Coronary artery (tissue), 2 donors: ENCODE measurements at places on chromosomes 4 and X.

DNA sequence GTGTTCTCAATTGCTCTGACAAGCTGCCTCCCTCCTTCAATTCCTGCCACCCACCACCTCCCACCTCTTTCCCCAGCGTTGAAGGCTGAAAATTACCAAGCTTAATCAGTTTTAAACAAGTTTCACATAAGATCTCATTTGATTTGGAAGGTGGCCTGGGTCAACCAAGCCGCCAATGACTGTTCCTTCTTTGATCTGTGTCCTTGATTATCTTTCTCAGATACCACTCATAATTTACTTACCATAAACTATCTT, 211.4 kb downstream of the SLIT2 start:
- DNase-seq: no peak

DNA sequence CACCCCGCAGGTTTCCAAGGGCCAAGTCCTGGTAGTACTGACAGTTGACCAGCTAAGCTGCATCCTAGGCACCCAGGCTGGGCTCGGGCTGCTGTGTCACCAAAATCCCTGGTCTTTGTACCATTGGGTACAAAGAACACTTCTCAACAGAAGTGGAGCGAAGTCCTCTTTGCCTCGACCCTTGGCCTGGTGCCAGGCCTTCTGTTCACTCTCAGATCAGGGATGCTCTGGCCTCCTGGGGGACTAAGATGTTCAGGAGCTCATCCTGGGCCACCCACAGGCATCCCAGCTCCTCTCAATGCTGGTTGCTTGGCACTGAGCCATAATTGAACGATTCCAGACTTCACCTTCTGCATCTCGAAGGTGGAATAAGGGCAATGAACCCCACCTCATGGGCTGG, 13.8 kb upstream of the SLC2A9 start:
- DNase-seq: no peak

GRCh38 chr4:42150653-42151567, 1.5 kb downstream of the BEND4 start:
- no peak for DNase-seq

DNA sequence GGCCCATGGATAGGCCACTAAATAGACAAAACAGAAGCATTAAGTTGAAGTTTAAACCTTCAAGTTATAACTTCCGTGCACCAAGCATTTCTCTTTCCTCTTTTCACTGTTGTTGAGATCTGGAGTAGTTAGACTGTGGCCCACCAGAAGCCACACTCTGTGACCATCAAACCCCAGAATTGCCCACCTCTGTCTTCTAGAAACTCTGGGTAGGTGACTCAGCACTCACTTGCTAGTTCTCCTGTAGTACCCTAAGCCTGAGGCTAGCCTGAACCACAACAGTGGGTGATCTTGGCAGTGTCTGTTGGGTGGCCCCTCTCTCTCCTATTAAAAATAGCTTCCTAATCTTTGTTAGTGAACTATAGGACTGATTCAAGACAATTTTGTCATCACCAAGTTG, 24.6 kb upstream of the CD40LG start:
- no peak for DNase-seq

GRCh38 chrX:65196758-65197360, 220.6 kb upstream of the ZC4H2 start:
- DNase-seq: no peak

DNA sequence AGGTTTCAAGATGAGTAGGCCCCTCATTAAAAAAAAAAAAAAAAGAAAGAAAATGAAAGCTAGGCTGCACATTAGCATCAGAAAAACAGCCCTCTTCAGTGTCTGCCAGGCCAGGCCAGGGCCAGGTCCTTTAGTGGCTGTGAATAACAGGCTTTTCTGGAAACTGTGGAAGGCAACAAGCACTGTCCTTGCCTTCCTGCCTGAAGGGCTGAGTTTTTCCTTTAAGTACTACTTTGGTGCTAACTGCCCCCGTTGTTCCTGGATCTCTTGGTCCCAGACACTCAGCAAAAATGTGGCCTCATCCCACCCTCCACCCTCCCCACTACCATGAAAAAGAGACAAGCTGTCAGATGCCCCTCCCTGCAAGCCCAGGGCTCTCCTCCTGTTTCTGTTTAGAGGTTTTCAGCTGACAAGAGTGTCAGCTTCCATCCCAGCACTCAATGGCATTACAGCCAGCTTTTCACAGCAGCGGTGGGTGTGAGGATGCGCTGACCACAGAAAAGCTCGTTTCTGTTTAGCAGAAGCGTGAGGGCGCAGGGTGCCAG, 174.2 kb downstream of the NHS start:
- DNase-seq: no peak

DNA sequence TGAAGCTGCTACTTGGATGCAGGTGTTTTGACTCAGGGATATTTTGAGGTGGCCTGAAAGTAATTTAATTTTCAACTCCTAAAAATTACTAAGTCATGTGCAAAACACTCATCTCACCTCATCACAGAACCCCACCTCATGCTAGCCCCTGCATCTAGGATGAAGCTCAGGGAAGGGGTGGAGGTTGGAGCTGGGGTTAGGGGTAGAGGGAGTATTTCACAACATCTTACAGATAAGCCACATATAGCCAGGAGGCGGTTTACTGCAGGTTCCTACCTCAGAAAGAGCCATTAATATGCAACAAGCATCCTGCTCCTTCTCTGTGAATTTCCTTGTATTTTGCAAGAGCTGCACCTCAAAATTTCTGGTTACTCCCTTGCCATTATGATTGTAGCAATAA, 70.5 kb upstream of the TSPAN5 start:
- no peak for DNase-seq

- DNase-seq: no peak
Measured at GRCh38 chr4:11605597-11605996, 176.9 kb upstream of the HS3ST1 start.

GRCh38 chr4:186025408-186025690, 43.6 kb upstream of the TLR3 start:
- no peak for DNase-seq

GRCh38 chr4:3168029-3168428, 80.9 kb upstream of the MSANTD1 start:
- DNase-seq: no peak

DNA sequence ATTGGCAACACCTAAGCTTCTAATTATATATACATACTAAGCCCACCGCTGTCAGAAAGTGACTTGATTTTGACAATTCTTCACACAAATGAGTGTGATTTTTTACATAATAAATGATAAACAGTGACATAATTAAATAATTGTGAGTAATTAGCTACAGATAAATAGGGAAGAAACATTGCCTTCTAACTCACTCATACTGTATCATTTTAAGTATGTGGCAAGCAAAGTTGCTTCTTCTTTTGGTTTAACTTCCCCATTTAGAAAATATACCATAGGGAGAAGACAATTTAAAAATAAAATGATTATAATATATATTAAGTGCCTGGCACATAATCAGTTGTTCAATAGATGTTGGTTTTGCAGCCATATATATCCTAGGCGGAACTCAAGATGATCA, 644.2 kb downstream of the FSTL5 start:
- DNase-seq: no peak

DNA sequence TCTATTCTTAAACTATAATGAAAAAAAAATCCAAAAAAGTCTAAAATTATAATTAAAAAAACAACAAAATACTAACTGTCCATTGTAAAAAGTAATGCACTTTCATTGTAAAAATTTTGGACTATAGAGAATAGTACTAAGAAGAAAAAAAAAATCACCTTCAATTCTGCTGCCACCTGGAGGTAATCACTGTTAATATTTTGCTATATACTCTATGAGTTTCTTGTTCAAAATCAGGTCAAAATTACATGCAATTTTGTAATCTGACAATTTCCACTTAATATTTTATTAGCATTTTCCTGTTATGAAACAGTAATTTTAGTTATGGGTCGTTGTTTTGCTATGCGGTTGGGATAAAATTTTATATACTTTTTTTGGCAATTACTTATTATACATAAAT, 62.0 kb downstream of the HTT start:
- DNase-seq: no peak

GRCh38 chr4:113073451-113074005, 24.1 kb downstream of the ANK2 start:
- DNase-seq: no peak

DNA sequence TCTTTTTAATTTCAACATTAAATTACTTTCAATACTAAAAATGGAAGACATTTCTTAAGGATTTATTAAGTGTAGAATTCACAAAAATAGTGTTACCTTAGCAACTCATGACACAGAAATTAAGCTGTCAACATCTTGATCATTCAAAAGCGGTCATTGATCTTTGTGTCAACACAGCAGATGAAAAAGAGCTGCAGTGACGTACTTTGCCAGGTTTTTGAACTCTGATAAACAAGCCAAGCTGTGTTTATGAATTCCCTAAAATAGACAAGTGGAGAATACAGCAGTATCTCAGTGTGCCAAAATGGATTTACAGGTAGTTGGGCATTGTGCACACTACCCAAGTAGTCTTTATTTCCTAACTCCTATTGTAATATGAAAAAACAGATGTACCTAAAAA, 1141.8 kb upstream of the PCDH7 start:
- no peak for DNase-seq

- no peak for DNase-seq
Measured at GRCh38 chrX:38879631-38880220, 78.5 kb downstream of the MID1IP1 start.

DNA sequence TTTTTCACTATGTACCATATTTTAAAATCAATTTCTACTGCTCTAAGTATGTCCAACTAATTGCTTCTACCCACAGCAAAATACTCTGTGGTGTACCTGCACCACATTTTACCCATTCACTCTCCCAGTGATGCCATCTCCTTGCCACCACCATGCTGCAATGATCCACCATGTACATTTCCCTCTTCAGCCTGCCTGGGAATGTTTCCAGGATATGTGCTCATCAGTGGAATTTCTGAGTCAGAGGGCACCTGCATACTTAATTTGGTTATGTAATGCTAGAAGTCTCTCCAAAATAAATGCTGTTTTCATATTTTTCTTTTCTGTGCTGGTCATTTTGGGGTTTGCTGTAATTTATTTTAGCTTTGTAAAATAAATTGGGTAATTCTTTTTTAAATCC, 33.2 kb upstream of the OCIAD2 start:
- no peak for DNase-seq

DNA sequence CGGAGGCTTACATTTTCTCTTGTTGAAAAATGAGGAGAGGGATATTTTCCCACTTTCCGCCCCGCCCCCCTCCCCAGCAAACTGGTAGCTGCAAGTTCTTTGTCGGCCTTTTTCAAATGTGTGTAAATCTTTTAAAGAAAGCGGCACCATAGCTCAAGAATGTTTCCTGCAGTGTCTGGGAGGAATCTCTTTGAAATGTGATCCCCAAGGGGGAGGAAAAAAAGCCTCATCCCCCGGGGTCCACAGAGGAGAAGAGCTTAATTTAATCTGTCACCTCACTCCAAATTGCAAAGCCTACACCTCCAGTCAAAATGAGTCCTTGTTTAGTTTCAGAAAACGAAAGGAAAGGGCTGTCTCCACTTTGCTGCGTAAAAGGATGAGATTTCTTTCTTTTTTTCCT, 34.8 kb downstream of the ASMT start:
- no peak for DNase-seq

DNA sequence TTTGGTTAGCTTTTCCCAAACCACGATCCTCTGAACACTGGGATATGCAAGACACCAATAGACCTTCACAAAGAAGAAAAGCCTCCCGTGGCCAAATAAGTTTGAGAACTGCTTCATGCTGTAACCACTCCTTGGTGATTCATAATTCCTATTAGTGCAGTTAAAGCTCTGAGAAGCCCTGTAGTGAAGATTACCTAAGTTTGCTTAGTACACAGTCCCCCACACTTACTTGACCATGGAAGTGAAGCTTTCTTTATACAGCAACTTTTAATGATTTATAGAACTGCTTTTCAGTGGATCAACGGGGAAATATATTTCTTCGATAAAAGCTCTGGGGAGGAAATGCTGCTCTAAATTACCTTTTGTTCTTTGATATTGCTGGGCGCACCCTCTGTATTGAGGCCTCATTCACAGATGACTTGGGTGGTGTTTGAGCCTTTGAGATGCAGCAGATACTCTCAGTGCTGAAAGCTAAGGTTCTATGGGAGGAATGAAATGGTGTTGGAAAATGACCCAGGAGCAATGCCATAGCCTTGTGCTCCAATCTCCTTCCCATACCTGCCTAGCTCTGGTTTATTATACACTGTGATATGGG, 67.4 kb downstream of the CBLL2 start:
- DNase-seq: no peak

DNA sequence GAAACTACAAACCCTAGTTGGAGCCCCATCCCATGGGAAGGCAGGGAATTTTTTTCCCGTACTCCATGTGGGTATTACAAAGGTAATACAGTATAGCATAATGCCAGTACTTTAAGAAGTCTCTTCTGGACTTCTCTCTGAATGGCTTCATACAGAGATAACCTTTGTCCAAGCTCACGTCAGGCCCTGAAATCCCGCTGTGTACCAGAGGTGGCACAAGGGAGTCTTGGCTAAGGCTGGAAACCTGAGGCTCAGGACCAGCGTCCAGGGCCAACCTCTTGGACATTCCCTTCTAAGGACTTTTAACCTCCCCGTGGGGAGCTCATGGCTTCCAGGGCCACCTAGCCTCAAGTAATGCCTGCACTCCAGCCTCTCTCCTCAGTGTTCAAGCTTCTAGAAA, 338.9 kb upstream of the FAM241A start:
- DNase-seq: no peak

DNA sequence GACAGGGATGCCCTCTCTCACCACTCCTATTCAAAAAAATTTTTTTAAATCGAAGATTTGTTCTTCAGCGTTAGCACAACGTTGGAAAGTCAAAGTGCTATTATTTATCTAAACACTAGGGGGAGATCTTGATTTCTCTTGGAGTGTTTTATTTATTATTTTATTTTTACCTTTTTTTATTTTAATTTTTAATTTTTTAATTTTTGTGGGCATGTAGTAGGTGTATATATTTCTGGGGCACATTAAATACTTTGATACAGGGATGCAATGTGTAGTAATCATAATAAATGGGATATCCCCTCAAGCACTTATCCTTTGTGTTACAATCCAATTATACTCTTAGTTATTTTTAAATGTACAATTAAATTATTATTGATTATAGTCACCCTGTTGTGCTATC, 37.4 kb upstream of the SLC10A4 start:
- DNase-seq: no peak

DNA sequence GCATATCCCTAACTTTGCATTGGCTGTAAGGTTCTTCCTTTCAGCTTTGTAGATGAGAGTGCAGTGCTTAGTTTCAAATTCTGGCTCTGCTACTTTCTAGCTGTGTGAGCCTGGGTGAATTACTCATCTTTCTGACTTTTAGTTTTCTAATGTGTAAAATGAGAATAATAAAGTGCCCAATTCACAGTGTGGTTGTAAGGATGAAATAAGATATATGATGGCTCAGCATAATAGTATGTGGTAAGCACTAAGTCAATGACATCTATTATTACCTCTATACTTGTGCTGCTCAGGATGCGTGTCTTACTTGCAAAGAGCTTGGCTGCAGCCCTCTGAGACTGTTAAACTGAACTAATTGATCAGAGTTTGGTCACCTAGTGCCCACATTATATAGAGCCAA, 30.6 kb upstream of the ETNPPL start:
- no peak for DNase-seq
